Jurkat, Clone E6-1 (cell line): ENCODE measurements at places on chromosomes 4 and X.

GRCh38 chr4:74618659-74619058 lies 173.7 kb downstream of the AREG start:
- DNase-seq, result no peak

DNA sequence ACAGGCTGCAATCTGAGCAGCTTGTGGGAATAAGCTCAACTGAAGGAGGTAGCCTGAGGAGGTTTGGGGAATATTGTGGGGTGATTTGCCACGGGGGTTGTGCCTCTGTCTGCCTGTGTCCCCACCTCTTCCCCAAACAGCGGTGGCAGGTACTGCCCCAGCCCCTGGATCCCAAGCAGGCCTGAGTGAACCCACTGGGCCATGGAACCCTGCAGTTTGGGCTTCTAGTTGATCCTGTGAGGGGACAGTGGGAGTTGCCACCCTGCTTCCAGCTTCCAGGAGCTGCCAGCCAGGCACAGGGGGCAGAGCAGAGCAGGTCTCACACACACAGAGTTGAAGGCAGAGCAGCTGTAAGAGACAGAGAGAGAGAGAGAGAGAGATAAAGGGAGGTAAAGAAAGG lies 97.4 kb downstream of the PJA1 start:
- no peak for DNase-seq

DNA sequence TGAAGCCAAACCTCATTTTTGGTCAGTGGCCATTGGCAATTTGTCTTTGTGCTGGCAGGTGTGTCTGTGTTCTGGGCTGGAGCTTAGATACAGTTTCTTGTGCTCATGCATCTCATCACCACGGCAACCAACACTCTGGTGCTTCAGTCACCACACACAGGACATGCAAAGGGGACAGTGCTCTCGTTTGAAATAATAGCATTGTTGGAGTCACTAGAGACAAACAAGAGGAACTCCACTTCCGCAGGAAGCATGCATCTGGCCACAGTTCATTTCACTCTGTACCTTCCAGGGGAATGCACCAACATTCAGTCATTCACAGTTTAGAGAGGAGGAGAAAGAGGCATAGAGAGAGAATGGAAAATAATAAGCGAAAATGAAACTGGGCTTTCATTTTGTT lies 267.4 kb downstream of the ANK2 start:
- no peak for DNase-seq

DNA sequence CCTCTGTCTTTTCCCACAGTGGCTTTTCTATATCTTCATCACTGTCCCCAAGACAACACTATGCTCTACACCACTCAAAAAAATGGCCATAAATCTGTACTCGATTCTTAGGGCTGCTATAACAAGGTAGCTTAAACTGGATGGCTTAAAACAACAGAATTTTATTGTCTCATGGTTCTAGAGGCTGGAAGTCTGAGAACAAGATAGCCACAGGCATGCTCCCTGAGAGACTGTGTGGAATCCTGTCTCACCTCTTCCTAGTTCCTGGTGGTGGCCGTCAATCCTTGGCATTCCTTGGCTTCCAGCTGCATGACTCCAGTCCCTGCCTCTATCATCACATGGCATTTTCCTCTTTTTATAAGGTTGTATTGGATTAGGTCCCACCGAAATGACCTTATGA lies 70.7 kb upstream of the DCLK2 start:
- DNase-seq, result no peak

GRCh38 chrX:111521169-111521568 lies 9.7 kb downstream of the SERTM2 start:
- DNase-seq, result no peak

GRCh38 chrX:132636080-132636479 lies 147.2 kb upstream of the MBNL3 start:
- DNase-seq, result no peak

GRCh38 chr4:44186850-44187246 lies 261.8 kb downstream of the KCTD8 start:
- DNase-seq, result no peak

DNA sequence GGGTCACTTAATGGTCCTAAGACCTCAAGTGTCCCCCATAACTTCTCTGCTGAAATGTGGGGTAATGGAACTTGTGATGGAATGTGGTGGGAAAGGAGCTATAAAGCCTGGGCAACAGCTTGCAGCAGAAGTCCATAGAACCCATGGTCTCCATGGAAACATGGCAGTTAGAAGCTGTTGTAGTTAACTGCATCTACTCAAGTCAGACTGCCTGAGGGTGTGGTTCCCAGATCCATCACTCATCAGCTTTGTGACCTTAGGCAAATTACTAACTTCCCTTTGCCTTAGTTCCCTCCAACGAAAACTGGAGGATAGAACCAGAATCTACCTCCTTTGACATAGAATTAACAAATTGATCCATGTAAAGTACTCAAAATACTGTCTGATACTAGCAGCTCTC lies 113.0 kb downstream of the SPATA18 start:
- no peak for DNase-seq

- DNase-seq, result no peak
Measured at GRCh38 chr4:181477591-181477990, 765.6 kb upstream of the TENM3 start.

DNA sequence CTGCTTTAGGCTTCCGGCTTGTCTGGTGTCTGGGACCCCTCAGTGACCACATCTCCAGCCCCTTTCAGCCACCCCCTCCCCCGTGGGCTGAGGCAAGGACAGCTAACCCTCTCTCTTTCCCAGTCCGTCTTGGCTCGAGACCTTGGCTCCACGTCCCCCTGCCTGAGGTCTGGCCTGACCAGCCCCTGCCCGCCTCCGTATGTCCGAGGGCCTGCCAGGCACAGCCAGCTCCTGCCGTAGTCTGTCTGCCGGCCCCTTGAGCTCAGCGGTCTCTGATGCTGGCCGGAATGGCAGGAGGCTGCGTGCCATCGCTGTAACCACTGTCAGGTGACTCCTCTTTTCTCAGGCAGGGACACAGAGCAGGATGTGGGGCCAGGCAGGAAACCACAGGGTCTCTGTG lies 73.3 kb upstream of the LRPAP1 start:
- DNase-seq, result no peak
